ENCODE measurements at places on chromosomes 2 and 18.

GRCh38 chr2:236910781-236911495 lies 174.8 kb upstream of the COPS8 start:
- DNase-seq: no peak

DNA sequence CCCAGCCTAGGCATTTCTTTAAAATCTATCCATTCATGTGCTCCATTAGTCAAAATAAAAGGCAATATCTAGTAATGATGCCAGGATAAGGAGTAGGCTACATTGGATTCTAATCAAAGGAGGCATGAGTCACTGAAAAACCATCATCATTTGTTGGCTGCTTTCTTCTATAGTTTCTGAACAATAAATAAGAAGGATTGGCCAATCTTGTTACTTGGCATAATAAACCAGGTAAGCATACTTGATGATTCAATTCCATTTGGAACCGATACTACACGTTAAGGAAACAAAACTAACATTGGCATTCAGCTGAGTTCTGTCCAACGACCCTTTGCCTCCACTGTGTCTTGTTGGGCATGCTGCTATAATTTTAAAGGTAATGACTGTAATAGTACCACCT lies 27.2 kb downstream of the ATP8B1 start:
- DNase-seq: no peak

- no peak for DNase-seq
These were observed 21.3 kb upstream of the PIK3C3 start for GRCh38 chr18:41933778-41934177.

GRCh38 chr2:159903443-159904126 lies 105.6 kb upstream of the CD302 start:
- peak; percentile 69 for DNase-seq

DNA sequence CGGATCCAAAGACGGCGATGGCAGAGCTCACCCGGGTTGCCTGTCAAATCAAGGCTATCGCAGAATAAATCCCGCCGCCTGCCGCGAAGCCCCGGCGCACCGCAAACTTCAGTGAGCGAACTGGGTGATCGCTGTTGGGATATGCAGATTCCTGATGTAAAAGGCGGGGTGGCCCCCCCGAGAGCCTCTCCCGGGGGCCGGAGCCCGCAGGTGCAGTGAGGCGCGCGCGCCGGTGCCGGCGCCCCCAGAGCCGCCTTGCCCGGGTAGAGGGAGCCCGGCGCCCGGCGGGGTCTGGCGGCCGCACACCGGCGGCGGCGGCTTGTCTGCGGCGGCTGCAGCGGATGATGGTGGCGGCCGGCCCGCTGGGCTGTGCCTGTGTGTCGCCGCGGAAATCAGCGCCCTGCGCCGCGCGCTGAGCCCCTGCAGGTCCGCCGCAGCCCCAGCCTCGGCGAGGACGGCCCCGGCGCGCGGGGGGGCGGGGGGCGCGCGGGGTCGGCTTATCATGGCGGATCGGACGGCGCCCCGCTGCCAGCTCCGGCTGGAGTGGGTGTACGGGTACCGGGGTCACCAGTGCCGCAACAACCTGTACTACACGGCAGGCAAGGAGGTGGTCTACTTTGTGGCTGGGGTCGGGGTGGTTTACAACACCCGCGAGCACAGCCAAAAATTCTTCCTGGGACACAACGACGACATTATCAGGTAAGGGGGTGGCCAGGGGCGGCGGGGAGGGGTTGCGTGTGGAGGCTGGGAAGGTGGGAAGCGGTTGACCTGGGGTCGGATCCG lies 1.3 kb downstream of the EML6 start:
- DNase-seq: peak; percentile 33

- no peak for DNase-seq
These were observed 74.3 kb upstream of the MSTN start for GRCh38 chr2:190136825-190137224.
